ENCODE measurements at places on chromosomes 12 and 14.

DNA sequence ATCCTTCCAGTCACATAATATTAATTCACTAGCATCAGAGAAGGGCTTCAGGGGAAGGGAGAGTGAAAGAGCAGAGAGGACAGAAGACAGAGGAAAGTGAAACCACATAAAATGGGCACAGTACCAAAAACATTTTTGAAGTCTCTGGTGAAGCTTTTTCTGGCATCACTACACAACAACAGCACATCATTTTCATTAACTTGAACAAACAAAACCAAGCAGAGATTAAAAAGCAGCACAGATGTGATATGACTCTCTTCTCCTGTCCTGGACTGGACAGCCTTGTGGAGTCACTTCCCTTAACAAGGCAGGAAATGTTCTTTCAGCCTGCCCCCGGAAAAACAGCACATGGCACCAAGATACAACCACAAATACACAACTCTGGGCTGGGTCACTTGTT lies 112.0 kb downstream of the TSPAN8 start:
- H3K27me3 ChIP-seq: no peaks in the 10 kb centered on the region
- H3K4me3 ChIP-seq: no peak overlapping the region
- H3K4me1 ChIP-seq: no peaks in the 10 kb centered on the region
- DNase-seq: no peak
- no peak overlapping the region for H3K27ac ChIP-seq
- no peaks in the 10 kb centered on the region for H3K36me3 ChIP-seq

DNA sequence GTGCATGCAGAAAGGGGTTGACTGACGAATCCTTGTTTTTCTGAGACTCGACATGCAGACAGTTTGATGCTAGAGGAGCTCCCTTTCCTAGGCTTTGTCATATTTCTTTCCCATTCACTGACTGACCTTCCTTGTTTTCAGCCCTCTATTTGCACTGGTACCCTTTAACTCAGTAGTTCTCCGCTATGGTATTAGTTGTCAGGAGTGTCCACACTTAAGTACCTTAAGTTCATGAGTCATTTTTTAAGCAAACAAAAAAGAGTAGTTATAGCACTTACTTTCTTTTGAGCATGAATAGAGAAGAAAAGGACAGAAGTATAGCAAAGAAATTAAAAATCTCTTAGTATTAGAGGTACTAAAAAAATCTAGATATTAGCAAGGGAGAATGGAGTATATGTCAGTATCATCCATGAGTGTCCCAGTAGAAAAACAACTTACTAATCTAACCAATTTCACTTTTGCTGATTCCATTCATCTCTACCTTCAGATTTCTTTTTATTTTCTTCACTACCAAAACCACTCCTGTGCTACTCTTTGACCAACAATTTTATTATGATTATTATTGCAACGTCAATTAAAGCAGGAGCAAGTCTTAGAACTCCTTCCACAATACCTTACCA lies 8.3 kb downstream of the ATP2B1 start:
- no peak overlapping the region for H3K27ac ChIP-seq
- H3K4me3 ChIP-seq: no peak overlapping the region
- peaks cover 5% of the 10 kb centered on the region for H3K36me3 ChIP-seq
- H3K27me3 ChIP-seq: no peaks in the 10 kb centered on the region
- H3K4me1 ChIP-seq: peaks cover 39% of the 10 kb centered on the region

DNA sequence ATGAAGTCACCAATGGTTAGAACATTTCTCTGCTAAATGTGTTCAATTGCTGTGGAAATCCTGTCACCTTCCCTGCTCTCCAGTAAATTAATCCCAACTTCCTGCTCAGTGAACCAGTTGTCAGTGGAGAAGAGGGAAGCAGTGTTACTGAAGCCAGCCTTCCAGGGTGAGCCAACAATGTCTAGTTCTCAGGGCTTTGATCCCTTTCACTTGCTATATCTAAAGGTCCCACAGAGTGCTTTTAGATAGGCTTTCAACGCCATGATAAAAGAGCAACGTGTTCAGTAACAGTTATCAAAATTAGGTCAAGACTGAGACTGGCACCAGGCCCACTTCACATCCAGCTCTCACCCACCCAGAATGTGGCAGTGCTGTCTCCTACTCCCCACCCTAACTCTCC lies 139.7 kb downstream of the KCNH5 start:
- no peak for DNase-seq
- no peak overlapping the region for H3K4me3 ChIP-seq
- H3K4me1 ChIP-seq: peaks cover 4% of the 10 kb centered on the region
- H3K27me3 ChIP-seq: no peaks in the 10 kb centered on the region
- H3K36me3 ChIP-seq: no peaks in the 10 kb centered on the region
- H3K27ac ChIP-seq: no peak overlapping the region

- H3K36me3 ChIP-seq: peaks cover 3% of the 10 kb centered on the region
- peaks cover 2% of the 10 kb centered on the region for H3K27me3 ChIP-seq
- H3K27ac ChIP-seq: no peak overlapping the region
These were observed 114.7 kb downstream of the LGMN start for GRCh38 chr14:92633724-92634123.

GRCh38 chr12:10067264-10067663 lies 31.5 kb downstream of the CLEC1A start:
- H3K27me3 ChIP-seq: no peaks in the 10 kb centered on the region
- DNase-seq: no peak
- H3K4me3 ChIP-seq: no peak overlapping the region
- H3K36me3 ChIP-seq: no peaks in the 10 kb centered on the region

- no peak for DNase-seq
- no peak overlapping the region for H3K4me3 ChIP-seq
- no peaks in the 10 kb centered on the region for H3K27me3 ChIP-seq
- peak overlapping the region; percentile 31 for H3K27ac ChIP-seq
- peaks cover 13% of the 10 kb centered on the region for H3K36me3 ChIP-seq
These were observed 8.4 kb downstream of the NIN start for GRCh38 chr14:50822501-50823042.

- no peaks in the 10 kb centered on the region for H3K27me3 ChIP-seq
- no peaks in the 10 kb centered on the region for H3K4me1 ChIP-seq
- no peak for DNase-seq
- H3K27ac ChIP-seq: peak overlapping the region; percentile 8
These were observed 12.3 kb upstream of the PITPNM2 start for GRCh38 chr12:123163227-123163626.

DNA sequence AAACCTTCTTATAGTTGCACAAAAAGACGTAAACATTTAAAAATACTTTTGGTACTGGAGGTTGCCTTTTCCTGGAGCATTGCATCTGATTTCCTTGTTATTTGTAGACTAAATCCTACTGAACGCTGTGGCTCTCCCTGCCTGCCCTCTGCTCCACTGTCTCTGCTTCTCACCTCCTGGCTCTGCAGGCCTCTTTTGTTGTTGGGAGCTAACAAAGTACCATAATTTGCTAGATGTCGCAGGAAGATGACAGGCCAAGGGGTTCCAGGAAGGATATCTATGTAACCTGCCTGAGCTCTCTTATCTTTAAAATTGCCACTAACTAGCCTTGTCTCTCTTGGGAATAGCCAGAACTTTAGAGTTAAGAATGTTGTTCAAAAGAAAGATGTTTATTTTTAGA lies 21.4 kb downstream of the SYNE2 start:
- H3K36me3 ChIP-seq: peaks cover 28% of the 10 kb centered on the region
- no peaks in the 10 kb centered on the region for H3K27me3 ChIP-seq
- no peak overlapping the region for H3K4me3 ChIP-seq
- no peak for DNase-seq
- H3K27ac ChIP-seq: no peak overlapping the region
- H3K4me1 ChIP-seq: peaks cover 31% of the 10 kb centered on the region

- H3K27me3 ChIP-seq: no peaks in the 10 kb centered on the region
- no peak overlapping the region for H3K4me3 ChIP-seq
- DNase-seq: no peak
- no peaks in the 10 kb centered on the region for H3K36me3 ChIP-seq
These were observed 310.7 kb upstream of the DCN start for GRCh38 chr12:91493308-91493707.

DNA sequence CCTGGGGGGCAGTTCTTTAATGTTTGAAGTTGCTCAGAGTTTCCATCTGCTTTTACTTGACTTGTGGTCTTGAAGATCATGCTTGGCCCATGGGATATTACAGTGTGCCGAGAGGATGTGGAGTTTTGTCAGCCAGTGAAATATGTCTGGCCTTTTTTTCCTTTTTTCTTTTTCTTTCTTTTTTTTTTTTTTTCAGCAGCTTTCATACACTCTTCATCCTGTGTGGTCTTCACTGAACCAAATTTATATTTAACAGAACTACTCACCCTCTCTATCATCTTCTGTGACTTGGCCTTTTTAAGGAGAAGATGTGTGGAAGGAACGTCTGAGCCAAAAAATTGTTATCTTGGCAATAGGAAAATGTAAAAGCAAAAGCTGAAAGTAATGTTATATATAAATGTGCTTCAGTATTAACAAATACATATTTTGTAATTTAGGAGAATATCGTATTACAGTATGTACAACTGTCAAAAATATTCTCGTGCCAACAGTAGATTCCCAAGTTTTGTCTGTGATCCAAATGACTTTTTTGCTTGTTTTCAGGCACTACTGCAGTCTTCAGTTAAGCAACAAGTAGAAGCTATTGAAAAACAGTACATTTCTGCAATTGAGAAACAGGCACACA lies 200.6 kb downstream of the CCDC91 start:
- no peak overlapping the region for H3K4me3 ChIP-seq
- DNase-seq: no peak
- peaks cover 42% of the 10 kb centered on the region for H3K36me3 ChIP-seq
- H3K27ac ChIP-seq: no peak overlapping the region

- peak overlapping the region; percentile 99 for H3K27ac ChIP-seq
- no peaks in the 10 kb centered on the region for H3K27me3 ChIP-seq
- peak; percentile 81 for DNase-seq
- peaks cover 7% of the 10 kb centered on the region for H3K36me3 ChIP-seq
- peaks cover 34% of the 10 kb centered on the region for H3K4me1 ChIP-seq
These were observed 1.8 kb upstream of the NAB2 start for GRCh38 chr12:57087010-57087690.

- H3K27ac ChIP-seq: no peak overlapping the region
- no peak overlapping the region for H3K4me3 ChIP-seq
- DNase-seq: no peak
These were observed 78.0 kb downstream of the GRIP1 start for GRCh38 chr12:66600903-66601302.

- H3K36me3 ChIP-seq: peaks cover 34% of the 10 kb centered on the region
- no peak overlapping the region for H3K4me3 ChIP-seq
- no peak for DNase-seq
- H3K27me3 ChIP-seq: no peaks in the 10 kb centered on the region
- H3K27ac ChIP-seq: no peak overlapping the region
- no peaks in the 10 kb centered on the region for H3K4me1 ChIP-seq
These were observed 11.2 kb downstream of the BCAT1 start for GRCh38 chr12:24937553-24938244.

DNA sequence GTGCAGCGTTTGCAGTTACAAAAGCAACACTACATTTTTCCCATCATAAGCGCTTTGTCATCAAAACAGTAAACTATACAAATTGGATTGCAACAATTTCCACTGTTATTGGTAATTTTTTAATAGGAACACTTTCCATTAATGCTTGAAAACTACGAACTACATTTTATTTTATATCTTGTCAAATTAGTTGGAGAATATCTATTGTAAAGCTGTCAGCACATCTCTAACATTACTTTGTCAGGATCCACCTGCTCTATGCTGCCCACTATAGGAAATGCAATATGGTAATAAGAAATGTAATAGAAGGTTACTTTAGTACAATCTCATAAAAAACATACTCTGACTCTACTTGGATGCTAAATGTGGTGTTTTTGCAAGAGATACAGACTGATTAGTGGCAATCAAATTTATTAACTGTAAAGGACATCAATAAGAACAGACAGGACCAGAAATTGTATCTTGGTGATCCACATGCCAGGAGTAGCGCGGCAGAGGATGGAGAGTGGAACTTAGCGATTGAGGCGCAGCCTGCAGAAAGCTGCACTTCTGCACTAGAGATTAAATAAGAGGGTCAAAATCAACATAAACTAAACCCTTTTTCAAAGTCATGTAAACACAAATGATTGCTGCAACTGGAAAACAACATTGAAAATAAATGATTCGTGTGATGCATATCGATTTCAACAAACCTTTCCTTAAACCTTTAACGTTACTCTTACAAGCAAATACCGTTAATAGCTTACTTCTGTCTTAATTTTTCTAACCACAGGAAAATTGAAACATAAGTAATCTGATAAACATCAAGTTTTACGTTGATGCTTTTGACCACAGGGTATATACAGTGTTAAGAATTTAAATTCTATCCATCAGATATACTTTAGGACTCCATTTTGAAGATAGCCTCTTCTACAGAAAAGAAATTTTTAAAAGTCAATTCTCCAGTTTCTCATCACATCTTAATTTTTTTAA lies 3.6 kb upstream of the ARID2 start:
- peaks cover 6% of the 10 kb centered on the region for H3K36me3 ChIP-seq
- H3K27ac ChIP-seq: peak overlapping the region; percentile 88
- DNase-seq: no peak
- H3K27me3 ChIP-seq: no peaks in the 10 kb centered on the region
- H3K4me3 ChIP-seq: peak overlapping the region; percentile 97

DNA sequence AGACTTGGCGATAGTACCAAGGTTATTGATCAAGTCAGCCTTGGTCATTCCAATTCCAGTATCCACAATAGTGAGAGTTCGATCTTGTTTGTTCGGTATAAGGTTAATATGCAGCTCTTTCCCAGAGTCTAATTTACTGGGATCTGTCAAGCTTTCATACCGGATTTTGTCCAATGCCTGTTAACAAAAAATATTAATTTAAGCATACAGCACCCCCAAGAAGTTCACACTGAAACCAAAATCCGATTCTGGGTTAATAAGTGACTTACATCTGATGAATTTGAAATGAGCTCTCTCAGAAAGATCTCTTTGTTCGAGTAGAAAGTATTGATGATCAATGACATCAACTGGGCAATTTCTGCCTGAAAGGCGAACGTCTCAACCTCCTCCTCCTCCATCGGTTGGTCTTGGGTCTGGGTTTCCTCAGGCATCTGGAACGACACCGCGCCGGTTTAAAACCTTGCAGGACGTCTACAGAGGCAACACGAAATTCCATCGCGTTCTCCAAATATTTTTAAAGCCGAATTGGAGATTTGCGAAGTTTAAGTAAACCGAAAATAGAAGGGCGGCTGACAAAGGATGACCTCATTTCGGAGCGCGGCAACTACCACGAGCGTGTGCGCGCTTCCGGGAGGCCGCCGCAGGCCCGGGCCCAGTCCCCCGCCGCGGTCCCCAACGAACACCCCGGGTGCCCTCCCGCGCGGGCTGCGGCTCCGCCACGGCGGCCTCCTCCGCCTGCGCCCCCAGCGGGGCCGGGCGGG lies 716 bp downstream of the HSP90AA1 start:
- peaks cover 47% of the 10 kb centered on the region for H3K36me3 ChIP-seq
- H3K27ac ChIP-seq: peak overlapping the region; percentile 96
- H3K4me3 ChIP-seq: peak overlapping the region; percentile 98
- peaks cover 53% of the 10 kb centered on the region for H3K4me1 ChIP-seq
- no peak for DNase-seq
